Prostate gland (tissue), 2 donors: ENCODE measurements at places on chromosomes 7 and 10. TPM values are rescaled to one million over a fixed set of nuclear protein-coding genes. Genes with fewer than 3 reads are reported as not detected.
A peak's percentile ranks its signal among the peaks of the same experiment; 100 is the strongest.

The MBL2 gene
- total RNA-seq = not detected

The RABGEF1 gene
- total RNA-seq = 49.6 TPM

The ICA1 gene
- 49.1 TPM for total RNA-seq

The NPSR1 gene
- total RNA-seq = not detected

The OR13A1 gene
- not detected for total RNA-seq

The FZD8 gene
- total RNA-seq = 14.2 TPM

DNA sequence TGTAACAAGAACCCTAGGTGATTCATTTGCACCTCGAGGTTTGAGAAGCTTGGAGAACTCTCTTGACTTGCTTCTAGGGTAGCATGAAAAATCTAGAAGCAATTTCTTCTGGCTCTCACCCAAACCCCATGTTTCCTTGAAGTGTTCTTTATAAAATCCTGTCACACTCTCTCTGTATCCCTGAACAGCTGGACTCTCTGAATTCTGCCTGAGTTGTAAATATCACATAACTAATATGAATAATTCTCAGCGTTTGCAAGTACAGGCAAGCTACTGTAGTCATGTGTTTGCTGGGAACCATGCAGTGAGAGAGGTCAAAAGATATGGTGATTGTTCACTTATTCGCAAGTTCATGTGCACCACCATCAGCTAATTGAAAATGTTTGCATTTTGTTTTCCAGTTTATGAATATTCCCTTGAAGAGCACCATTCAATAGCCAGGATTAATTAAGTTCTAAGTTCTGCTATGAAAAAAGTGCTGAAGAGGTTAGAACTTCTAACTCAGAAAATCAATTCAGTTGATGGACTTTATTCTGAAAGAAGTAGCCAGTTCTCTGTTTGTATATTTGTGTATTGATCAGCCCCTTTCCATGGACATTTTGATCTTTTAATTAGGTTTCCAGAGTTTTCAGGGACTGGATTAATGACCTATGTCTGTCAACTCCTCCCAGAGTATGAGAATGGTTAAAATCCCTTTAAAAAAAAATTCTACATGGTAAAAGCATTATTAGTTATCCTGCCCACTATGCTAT, 243.0 kb downstream of the PLXDC2 start:
- H3K36me3 ChIP-seq = no peaks in the 10 kb centered on the region
- no peaks in the 10 kb centered on the region for H3K27me3 ChIP-seq
- H3K4me1 ChIP-seq = no peaks in the 10 kb centered on the region
- DNase-seq = no peak
- no peak overlapping the region for H3K4me3 ChIP-seq

DNA sequence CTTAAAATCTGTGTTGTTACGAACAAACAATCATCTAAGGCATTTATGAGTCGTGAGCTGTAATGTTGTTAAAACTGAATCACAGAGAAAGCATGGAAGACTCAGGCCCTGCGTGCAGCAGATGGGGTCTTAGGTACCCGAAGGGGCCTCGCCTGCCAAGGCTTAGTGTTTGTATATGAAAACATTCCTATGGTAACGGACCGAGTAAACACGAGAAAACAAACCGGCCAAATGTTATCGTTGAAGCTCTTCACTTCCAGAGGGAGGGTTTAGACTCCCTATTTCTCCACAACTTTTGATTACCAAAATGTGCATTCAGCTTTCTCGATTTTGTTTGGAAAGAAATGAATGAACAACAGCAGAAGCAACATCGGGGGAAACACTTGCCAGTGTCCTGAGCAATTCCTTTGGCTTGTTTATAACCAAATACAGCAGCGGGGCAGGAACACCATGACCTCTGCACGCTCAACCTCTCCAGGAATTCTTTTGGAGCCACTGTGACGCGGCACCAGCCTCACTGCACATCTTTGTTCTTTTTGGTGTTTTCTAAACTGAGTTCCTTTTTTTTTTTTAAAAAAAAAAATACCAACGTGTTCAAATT, 121.6 kb upstream of the KLF6 start:
- peak overlapping the region; percentile 16 for H3K27ac ChIP-seq
- no peak for DNase-seq
- no peaks in the 10 kb centered on the region for H3K36me3 ChIP-seq
- no peaks in the 10 kb centered on the region for H3K4me1 ChIP-seq
- H3K4me3 ChIP-seq = no peak overlapping the region

DNA sequence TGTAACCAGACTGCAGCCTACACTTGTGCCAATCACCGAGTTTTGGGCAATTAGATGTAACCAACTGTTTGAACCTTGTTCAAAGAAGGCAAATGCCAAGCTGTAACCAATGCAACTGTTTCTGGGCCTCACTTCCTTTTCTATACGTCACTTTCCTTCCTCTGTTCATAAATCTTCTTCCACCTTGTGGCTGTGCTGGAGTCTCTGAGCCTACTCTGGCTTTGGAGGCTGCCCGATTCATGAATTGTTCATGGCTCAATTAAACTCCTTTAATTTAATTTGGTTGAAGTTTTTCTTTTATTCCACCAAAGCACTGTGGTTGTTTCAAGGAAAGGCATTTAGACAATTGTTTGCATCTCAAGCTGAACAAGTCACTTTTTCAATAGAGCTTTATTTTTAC, 43.5 kb upstream of the UCN3 start:
- H3K4me1 ChIP-seq = no peaks in the 10 kb centered on the region
- DNase-seq = no peak
- H3K27me3 ChIP-seq = no peaks in the 10 kb centered on the region
- no peaks in the 10 kb centered on the region for H3K36me3 ChIP-seq

DNA sequence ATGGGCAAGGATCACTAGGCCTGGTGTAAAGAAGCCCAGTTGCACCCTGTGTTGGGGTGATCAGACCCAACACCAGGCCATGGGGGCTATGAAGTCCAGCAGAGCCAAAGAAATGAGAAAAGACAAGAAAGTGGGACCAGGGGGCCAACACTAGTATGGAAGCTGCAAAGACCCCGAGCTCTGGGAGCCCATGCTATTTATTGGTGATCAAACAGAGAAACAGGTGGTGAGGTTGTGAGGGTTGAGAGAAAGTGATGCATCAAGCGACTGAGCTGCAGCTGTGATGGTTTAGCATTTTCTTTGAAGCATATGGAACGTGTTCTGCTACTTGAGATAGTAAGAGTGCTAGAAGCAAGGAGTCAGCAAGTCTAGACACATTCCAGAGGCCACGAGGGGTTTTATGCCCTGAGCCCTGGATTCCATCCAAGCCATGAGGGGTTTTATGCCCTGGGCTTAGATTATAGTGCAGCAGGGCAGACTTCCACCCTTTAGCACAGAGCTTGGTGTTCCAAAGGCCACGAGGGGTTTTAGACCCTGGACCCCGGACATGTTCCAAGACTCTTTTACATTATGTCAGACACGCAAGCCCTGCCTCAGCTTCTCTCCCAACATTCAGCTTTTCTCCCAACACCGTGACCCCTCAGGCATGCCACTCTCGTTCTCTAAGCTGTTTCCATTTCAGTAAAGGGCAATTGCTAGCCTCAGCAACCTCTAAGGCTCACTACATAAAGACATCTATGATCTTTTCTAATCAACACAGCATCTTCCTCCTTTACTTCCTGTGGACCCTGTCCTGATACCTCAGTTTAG, 43.1 kb upstream of the GPAM start:
- DNase-seq = no peak
- H3K4me1 ChIP-seq = no peaks in the 10 kb centered on the region
- H3K4me3 ChIP-seq = no peak overlapping the region
- H3K27ac ChIP-seq = no peak overlapping the region
- H3K36me3 ChIP-seq = no peaks in the 10 kb centered on the region

GRCh38 chr7:95470452-95470851, 15.3 kb upstream of the ASB4 start:
- H3K27ac ChIP-seq = no peak overlapping the region
- H3K27me3 ChIP-seq = no peaks in the 10 kb centered on the region
- no peaks in the 10 kb centered on the region for H3K36me3 ChIP-seq
- H3K4me1 ChIP-seq = no peaks in the 10 kb centered on the region
- DNase-seq = no peak
- no peak overlapping the region for H3K4me3 ChIP-seq

GRCh38 chr10:24884316-24884715, 68.1 kb downstream of the PRTFDC1 start:
- no peaks in the 10 kb centered on the region for H3K36me3 ChIP-seq
- no peaks in the 10 kb centered on the region for H3K27me3 ChIP-seq
- no peak for DNase-seq
- H3K4me3 ChIP-seq = no peak overlapping the region
- no peaks in the 10 kb centered on the region for H3K4me1 ChIP-seq

- no peaks in the 10 kb centered on the region for H3K4me1 ChIP-seq
- no peak for DNase-seq
- H3K27me3 ChIP-seq = no peaks in the 10 kb centered on the region
- H3K36me3 ChIP-seq = no peaks in the 10 kb centered on the region
- no peak overlapping the region for H3K27ac ChIP-seq
Measured at GRCh38 chr7:151400626-151401315, 9.1 kb downstream of the WDR86 start.

DNA sequence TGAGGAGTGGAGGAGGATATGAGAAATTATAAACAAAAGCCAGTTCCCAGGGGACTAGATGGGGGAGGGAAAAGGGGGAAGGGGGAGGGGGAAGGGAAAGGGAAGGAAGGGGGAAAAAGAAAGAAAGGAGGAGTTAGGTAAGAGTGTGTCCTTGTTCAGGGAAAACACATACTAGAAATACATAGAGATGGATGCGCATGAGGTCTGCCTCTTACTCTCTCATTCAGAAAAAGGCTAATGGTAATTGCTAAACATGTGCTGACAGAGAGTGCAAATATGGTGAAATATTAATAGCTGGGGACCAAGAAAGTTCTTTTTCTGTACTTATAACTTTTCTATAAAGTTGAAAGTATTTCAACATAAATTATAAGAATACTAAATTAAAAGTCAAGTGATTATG, 64.5 kb downstream of the ZFAND4 start:
- H3K4me1 ChIP-seq = no peaks in the 10 kb centered on the region
- DNase-seq = no peak
- no peaks in the 10 kb centered on the region for H3K36me3 ChIP-seq
- no peak overlapping the region for H3K27ac ChIP-seq

- no peaks in the 10 kb centered on the region for H3K4me1 ChIP-seq
- H3K36me3 ChIP-seq = no peaks in the 10 kb centered on the region
- H3K27me3 ChIP-seq = no peaks in the 10 kb centered on the region
- H3K4me3 ChIP-seq = no peak overlapping the region
- no peak overlapping the region for H3K27ac ChIP-seq
- no peak for DNase-seq
Measured at GRCh38 chr7:14999331-14999730, 96.8 kb upstream of the DGKB start.

DNA sequence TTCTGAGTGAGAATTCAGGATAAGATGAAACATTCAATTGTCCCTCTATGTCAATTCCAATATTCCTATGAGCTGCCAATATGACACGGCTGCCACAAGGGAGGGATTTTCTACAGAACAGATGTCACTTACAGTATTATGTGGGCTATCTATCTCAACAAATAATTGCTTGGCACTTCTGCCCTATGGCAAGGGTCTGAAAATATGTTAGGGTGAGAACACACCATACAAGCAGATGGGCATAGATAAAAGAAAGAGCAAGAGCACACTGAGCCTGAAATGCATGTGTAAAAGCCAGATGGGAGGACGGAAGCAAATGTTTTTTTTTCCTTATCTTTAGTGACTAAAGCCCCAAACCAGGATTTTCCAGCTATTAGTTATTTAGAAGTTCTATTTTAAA, 70.1 kb upstream of the TFEC start:
- H3K4me3 ChIP-seq = no peak overlapping the region
- no peaks in the 10 kb centered on the region for H3K36me3 ChIP-seq
- no peak overlapping the region for H3K27ac ChIP-seq
- no peaks in the 10 kb centered on the region for H3K27me3 ChIP-seq
- no peak for DNase-seq

DNA sequence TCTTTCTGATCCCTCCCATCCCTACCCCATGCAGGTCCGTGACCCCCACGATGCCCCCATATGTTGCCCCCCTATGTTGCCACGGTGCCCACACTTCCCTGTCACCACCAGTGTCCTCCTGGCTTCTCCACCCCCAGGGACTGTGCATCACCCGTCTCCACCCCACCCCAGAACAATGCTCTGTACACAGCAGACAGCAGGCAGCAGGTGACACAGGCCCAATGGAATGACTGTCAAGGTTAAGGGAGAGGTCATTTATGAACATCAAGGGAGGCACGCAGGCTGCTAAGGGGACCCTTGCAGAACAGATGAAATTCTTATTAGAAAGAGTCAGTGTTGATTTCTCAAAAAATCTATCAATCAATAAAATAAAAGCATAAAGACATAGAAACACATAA, 71.5 kb downstream of the PARP12 start:
- no peaks in the 10 kb centered on the region for H3K4me1 ChIP-seq
- no peaks in the 10 kb centered on the region for H3K36me3 ChIP-seq
- no peak overlapping the region for H3K4me3 ChIP-seq
- H3K27ac ChIP-seq = no peak overlapping the region
- DNase-seq = no peak

GRCh38 chr10:522350-522749, 167.1 kb downstream of the DIP2C start:
- H3K4me3 ChIP-seq = no peak overlapping the region
- H3K27me3 ChIP-seq = no peaks in the 10 kb centered on the region
- no peaks in the 10 kb centered on the region for H3K4me1 ChIP-seq
- H3K27ac ChIP-seq = no peak overlapping the region
- H3K36me3 ChIP-seq = no peaks in the 10 kb centered on the region

- H3K36me3 ChIP-seq = no peaks in the 10 kb centered on the region
- DNase-seq = peak; percentile 17
- peak overlapping the region; percentile 96 for H3K27ac ChIP-seq
- H3K4me1 ChIP-seq = no peaks in the 10 kb centered on the region
Measured at GRCh38 chr7:7639847-7640220, 718 bp upstream of the UMAD1 start.

GRCh38 chr10:33798754-33799153, 464.3 kb upstream of the NRP1 start:
- DNase-seq = no peak
- H3K4me1 ChIP-seq = no peaks in the 10 kb centered on the region
- no peak overlapping the region for H3K4me3 ChIP-seq
- no peaks in the 10 kb centered on the region for H3K36me3 ChIP-seq

DNA sequence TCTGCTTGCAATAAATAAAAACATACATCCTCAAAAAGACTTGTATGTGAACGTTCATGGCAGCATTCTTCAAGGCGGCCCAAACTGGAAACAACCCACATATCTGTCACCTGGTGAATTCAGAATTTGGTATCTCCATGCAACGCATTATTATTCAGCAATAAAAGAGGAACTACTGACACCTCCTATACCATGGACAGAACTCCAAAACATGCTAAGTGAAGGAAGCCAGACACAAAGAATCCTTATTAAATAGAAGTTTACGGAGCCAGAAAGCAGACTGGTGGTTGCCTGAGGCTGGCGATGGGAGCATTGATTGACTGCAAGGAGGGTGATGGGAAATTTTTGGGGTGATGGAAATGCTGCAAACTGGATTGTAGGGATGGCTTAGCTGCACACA, 530.8 kb upstream of the DPP6 start:
- H3K27ac ChIP-seq = no peak overlapping the region
- H3K36me3 ChIP-seq = no peaks in the 10 kb centered on the region
- DNase-seq = no peak
- H3K27me3 ChIP-seq = no peaks in the 10 kb centered on the region
- H3K4me1 ChIP-seq = no peaks in the 10 kb centered on the region
- no peak overlapping the region for H3K4me3 ChIP-seq

GRCh38 chr10:58488921-58489320, 23.8 kb upstream of the BICC1 start:
- H3K27ac ChIP-seq = no peak overlapping the region
- no peaks in the 10 kb centered on the region for H3K4me1 ChIP-seq
- H3K27me3 ChIP-seq = no peaks in the 10 kb centered on the region
- no peak for DNase-seq
- no peak overlapping the region for H3K4me3 ChIP-seq

GRCh38 chr7:124550036-124550435, 215.6 kb downstream of the GPR37 start:
- H3K4me1 ChIP-seq = no peaks in the 10 kb centered on the region
- no peaks in the 10 kb centered on the region for H3K36me3 ChIP-seq
- H3K4me3 ChIP-seq = no peak overlapping the region
- H3K27ac ChIP-seq = no peak overlapping the region
